Stimulated activated CD8-positive, alpha-beta memory T cell treated with anti-CD3 and anti-CD28 coated beads, Interleukin-4, amount 100 ng/mL, for 1 hour (primary cell): ENCODE measurements at places on chromosomes 1 and 21.

GRCh38 chr1:15328351-15329103 lies 81.2 kb upstream of the EFHD2 start:
- DNase-seq: no peak

DNA sequence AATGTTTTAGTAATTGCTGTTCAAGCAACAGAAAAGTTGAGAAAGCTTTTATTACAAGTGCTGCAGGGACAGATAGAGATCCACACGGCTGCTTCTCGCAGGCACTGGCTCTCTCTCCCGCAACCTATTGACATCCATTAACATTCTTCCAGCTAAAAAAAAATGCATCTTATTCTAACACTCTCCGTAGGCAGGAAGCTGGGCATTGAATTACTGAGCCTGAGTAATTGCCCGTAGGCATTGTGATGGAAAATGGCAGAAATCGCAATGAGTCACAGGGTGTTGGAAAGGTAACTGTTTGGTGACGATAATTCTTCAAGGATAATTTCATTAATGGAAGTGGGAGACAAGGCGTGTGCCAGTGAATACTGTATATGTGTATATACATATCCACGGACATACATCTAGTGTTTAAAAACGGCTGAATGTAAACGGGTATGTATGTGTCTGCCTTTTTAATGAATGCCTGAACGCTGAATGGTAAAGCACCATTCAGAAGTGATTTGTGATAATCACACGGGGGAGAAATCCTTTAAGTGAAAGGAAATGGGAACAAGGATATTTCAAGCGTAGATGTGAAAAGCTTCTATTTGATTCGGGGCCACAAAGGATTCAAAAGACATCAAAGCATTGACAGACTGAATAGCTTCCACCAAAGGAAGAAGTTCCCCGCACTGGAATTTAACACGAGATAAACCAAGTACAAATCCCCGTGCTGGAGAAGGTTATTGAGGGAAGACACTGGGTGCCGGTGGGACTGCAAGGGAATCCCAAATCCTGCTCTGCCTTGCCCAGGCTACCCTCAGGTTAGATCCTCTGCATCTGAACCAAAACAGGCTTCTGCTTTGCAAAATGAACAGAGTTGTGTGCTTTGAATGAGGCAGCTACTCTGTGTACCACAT lies 567.2 kb downstream of the NPHP4 start:
- no peak for DNase-seq

- DNase-seq: no peak
Observed at GRCh38 chr1:159212596-159212995, 7.9 kb downstream of the ACKR1 start.

DNA sequence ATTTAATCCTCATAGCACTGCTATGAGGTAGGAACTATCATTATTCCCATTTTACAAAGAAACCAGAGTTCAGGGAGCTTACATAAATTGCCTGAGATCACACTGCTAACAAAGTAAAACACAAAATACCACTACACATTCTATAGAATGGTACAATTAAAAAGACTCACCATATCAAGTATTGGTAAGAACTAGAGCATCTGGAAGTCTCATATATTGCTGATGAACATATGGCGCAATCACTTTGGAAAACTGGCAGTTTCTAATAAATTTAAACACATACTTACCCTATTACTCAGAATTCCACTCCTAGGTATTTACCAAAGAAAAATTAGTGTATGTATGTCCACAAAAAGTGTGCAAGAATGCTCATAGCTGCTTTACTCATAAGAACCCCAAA lies 261.5 kb downstream of the RRAGC start:
- DNase-seq: no peak

DNA sequence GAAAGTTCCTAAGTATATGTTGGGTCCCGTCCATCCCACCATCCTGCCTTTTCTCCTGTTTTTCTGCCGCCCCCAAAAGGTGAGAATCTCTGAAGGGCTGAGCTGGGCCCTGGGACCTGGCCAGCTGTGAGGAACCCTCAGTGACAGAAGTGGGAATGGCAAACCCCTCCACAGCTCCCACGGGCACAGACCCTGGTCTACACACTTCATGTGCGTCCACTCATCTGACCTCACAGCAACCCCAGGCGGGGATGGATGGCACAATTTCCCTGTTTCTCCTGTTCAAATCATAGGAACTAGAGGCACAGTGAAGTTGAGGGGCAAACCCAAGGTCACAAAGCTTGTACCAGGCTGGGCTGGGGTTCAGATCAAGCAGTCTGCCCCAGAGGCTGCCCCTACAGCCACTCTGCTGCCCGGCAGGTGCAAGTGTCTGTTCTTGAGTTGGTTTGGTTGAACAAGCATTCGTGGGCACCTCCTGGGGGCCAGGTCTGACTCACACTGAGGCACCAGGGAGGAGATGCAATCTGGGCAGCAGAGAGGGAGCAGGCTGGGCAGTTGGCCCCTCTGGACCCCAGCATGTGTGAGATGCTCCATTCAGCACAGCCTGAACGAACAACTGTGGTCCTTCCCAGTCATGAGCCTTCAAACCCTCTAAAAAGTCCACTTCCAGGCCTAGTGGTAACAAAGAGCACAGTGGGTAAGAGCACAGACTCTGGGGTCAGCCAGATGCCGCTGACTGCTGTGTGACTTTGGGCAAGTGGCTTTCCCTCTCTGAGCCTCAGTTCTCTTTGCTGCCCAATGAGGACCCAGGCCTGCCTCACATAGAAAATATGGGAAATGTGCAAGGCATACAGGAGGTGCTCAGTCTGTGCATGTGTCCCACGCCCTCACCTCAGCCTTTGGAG lies 4.0 kb downstream of the EDN2 start:
- DNase-seq: no peak

DNA sequence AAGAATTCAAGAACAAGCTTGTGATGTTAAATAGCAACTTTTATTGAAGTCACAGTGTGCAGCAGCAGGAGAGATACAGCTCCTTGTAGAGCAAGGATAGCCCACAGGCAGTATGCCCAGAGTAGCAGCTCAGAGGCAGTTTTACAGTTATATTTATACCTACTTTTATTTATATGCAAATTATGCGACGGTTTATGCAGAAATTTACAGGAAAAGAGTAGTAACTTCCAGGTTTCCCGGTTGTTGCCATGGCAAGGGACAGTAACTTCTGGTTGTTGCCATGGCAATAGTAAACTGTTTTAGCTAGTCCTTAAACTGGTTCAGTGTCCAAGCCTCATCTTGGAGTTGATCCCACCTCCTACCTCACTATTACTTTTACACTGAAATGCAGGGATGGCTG lies 344.6 kb upstream of the LYPLAL1 start:
- no peak for DNase-seq

GRCh38 chr1:175200678-175201521 lies 8.3 kb upstream of the KIAA0040 start:
- DNase-seq: no peak

GRCh38 chr1:201584471-201585092 lies 45.7 kb downstream of the NAV1 start:
- no peak for DNase-seq

DNA sequence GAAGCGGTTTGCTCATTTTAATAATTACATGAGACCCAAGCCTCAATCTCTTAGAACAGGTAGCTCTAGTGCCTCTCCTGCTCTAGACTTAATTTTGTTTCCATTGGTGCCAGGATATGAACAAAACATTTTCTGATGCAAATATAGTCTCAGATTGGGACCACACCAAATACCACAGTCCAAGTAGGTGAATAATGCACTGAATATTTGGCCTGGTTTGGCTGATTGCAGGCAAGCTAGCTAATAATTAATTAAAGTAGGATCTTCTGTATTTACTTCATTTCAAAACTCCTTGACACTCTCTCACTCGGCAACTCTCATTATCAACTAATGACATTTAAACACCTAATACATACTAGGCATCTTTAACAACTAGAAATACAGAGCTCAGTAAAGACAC lies 219.6 kb downstream of the LTN1 start:
- DNase-seq: no peak

- no peak for DNase-seq
Observed at GRCh38 chr1:115757326-115757725, 11.2 kb downstream of the CASQ2 start.

DNA sequence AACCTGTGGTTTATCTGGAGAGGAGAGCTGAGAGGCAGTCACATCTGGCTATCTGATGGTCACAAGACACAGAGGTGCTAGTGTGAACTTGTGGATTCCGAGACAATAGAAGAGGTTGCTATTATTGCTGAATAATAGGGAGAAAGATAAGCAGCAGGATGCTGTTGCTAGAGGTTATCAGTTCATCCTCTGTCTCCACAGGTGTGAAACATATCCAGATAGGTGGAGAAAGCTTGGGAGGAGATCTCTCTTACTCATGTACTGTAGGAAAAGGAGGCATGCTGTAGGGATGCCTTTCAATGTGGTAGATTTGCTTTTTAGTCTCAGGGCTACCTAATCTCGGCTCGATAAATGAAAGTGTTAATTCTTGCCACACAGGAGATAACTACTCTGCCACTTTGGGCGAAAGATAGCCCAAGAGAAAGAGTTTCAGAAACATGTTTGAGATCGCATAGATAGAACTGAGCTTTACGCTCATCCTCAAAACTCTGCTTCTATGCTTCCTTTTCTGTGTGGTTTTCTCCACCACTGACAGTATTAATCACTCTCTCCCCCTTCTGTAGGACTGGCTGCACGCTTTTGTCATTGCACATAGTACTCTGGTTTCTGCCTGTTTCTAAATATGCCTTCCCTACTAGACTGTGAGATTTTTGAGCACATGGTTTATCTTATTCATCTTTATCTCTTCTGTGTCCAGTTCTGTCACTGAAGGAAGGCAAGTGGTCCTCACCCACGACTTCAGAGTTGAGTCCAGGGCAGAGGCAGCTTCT lies 36.7 kb upstream of the PLXNA2 start:
- no peak for DNase-seq

GRCh38 chr1:168246506-168246905 lies 20.7 kb downstream of the SFT2D2 start:
- no peak for DNase-seq

DNA sequence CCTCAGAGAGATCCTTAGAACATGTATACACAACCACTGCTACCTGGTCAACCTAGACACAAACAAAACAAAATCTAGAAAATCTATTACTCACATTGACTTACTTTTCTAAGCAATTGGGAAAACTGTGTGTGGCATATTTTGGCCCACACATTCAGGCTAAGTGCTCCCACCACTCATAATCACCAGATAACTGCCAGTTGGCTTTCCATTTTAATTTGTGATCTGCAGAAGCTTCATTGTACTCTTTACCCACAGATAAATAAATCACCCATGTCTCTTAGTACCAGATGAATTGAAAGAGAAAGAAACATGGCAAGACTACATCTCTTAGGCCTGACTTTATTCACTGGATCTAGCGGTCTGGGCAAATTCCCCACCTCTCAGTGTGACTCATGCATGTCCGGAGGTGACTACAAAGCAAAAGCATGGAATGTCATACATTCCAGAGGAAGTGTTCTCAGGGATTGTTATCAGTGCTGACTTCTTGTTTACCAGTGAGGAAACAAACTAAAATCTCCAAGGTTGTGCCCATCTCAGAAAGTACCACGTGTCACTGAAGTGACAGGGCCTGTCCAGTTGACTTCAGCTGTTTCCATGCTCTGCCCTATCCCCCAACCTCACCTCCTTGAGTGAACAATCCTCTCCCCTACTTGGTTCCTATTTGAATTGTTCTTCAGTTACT lies 52.4 kb upstream of the BCL10 start:
- no peak for DNase-seq

DNA sequence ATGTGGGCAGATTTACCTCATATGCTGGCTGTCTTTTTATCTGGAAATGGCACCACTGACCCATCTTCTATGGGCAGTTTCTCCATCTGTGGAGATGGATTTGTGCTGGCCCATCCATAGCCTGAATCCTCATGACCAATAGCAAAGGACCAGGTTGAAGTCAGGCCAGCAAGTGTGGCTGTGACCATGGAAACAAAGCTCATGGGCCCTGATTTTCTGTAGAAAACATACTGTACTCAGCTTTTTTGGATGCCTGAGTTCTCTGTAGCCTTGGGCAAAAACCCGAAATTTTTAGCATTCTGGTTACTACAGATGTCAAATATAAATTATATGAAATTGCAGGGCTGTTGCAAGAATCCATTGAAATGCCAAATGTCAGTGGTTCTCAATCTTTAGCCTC lies 155.0 kb downstream of the PLXNA2 start:
- no peak for DNase-seq

DNA sequence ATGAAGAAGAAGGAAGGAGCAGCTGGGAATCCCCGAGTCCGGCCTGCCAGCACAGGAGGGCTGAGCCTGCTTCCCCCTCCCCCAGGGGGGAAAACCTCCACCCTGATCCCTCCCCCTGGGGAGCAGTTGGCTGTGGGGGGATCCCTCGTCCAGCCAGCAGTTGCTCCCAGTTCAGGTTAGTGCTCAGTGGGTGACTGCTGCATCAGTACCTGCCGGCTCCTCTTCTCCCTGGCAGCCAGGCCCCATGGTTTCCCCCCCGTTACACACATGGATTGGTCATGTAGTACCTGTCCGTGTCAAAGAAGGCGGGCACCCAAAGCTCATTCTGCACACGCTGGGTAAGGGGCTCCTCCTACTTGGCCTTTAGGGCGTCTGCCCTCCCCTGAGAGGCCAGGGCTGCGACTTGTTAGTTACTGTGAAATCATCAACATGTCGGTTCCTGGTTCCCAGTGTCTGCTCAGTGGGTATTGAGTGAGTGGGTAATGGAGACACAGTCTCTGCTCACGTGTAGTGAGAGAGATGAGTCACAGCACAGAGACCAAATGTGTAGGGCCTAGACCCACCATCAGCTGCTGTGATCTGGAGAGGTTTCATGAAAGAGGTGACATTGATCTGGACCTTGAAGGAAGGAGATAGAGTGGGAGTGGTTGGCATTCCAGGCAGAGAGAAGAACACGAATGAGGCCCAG lies 11.5 kb downstream of the NECAP2 start:
- no peak for DNase-seq

DNA sequence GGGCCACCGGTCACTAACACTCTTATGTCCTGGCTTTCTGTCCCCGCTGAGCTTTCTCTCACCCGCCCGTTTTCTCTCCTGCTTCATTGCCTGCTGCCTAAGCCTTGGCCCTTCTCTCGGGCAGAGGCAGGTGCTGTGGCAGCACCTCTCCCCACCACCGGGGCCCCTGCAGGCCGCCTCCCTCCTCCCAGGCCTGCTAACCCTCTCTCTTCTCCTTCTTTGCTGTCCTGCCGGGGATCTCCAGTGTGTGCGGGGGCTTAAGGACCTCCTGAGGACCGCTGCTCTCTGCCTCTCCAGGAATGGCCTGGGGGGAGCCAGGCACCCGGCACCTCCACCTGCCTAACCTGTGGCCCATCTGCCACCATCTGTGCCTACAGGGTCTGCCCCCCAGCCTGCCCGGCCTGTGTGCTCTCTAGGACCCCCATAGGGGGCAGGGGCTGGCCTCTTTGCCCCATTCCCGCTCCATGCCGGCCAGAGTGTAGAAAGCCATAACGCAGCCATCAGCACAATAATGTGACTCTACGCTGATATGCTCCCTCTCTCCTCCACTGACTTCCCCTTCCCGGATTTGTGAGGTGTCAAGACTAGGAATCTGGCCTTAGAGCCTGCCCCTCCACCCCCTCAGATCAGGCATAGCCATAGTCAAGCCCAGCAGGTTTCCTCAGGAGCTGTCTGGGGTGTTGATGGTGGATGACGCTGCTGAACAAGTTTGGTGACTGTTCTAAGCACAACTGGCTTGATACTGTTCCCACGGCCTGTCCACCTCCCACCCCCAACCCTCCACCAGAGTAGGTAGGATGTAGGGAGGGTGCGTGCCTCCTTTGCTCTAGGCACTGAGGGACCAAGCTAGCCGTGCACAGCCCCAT lies 6.1 kb upstream of the SFN start:
- no peak for DNase-seq
